Urinary bladder (tissue), 4 donors: ENCODE measurements at places on chromosomes 5 and 9. TPM values are rescaled to one million over a fixed set of nuclear protein-coding genes. Genes with fewer than 3 reads are reported as not detected.

DNA sequence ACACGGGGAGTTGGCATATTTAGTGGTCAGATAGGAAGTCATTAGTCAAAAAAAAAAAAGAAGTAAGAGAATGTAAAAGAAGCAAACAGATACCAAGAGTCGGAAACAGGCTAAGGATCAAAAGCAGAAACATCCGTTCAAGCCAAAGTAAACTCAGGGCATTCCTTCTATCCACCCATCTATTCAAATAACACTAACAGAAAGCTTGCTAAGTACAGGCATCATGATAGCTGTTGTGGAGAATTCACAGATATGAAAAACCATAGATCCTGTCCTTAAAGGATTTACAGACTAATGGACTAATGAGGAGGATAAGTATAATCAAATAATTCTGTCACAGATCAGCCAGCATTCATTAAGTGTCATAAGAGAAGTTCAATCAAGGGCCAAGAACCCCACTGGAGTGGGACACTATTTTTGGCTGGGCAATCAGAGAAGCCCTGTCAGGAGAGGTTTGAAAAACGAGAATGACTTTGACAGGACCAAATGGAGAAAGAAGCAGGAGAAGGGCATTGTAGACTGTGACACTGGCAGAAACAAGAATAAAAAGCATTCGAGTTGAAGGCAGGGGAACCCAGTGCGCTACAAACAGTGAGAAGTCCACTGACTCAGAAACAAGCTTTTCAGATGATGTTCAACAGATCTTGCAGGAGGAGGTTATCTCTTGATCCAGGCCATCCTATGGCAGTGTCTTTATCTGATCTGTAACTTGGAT, 154.2 kb upstream of the TSLP start:
- no peak for DNase-seq

Gene PCDHB13
- total RNA-seq: 5.9 TPM

- DNase-seq: no peak
Measured at GRCh38 chr5:157652377-157652692, at the start of gene SOX30. TSS of gene SOX30 (minus strand) at chr5:157652438. CDS start at chr5:157652078, 360 bp downstream.

Gene SEC61B
- total RNA-seq: 65.0 TPM

DNA sequence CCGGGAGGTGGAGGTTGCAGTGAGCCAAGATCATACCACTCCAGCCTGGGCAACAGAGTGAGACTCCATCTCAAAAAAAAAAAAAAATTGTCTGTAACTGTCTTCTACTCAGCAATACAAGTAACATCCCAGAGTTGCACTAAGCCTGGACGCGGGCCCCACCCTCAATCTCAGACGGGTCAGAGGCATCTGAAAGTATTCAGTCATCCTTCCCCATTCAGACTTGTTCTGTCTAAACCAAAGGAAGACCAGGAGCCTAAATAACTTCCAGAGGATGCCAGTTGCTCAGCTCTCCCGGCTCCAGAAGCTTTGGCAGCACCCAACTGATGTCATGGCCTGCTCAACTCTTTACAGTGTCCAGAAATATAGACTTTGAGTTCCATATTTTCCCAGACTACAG, 218.6 kb downstream of the AUH start:
- no peak for DNase-seq

Gene UGT3A2
- 0.58 TPM for total RNA-seq

Gene AKNA
- 21.2 TPM for total RNA-seq

DNA sequence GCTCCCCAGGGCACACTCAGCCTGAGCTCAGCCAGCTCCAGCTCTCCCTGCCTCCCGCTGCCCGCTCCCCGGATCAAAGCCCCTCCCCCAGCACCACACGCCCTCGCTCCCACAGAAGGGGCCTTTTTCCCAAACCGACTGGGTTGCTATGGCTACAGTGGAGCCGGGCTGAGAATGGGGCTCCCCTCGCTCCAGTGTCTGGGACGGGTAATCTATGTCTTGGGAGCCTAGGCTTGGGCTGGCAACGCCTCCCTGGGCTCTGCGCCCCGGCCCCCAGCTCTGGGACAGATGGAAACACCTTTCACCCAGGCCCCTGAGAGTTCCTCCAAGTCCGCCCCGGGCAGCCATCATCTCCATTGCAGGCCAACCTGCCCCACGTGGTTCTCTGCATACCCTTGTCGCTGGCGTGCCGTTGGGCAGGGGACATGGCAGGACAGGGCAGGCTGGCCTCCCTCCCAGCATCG, 29.6 kb downstream of the NOTCH1 start:
- DNase-seq: no peak

Gene PCDHGA10
- total RNA-seq: 12.3 TPM

Gene SLC6A3
- total RNA-seq: not detected

Gene BTNL8
- not detected for total RNA-seq

- DNase-seq: no peak
Measured at GRCh38 chr5:61052882-61053281, 107.9 kb downstream of the NDUFAF2 start.

GRCh38 chr5:86880344-86880743, 262.6 kb downstream of the COX7C start:
- DNase-seq: no peak

DNA sequence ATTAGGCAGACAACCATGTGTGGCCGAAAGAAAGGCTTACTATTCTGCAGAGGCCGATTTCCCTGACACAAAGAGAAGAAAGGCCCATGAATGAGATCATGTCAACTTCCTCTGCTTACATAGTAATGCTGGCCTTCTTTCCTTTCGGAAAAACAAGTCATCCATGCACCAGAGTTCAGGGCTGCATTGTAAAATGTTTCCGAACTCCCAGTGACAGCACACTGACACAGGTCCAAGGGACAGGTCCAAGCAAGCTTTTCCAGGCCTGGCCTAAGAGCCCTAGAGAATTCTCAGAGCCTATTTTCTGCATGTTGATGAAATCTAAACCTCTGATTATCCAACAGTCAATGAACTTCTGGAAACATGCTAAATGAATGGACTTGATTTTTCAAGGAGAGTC, 140.9 kb downstream of the ZNF608 start:
- no peak for DNase-seq

GRCh38 chr5:176863765-176864098, 35.4 kb downstream of the HK3 start:
- DNase-seq: no peak

DNA sequence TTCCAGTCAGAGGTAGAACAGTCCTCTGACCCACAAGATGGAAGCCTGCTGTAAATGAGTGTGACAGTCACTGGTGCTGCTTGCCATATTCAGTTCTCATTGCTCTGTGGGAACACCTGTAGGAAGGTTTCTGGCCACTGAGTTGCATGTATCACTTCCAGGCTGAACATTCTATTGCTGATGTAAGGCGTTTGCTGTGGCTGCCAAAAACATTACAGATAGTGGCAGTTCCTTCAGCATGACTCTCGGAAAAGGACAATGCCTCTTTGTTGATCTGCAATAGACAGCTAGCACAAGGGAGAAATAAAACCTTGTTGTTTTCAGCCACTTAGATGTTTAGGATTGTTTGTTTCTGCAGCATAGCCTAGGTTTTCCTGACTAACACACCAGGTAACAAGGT, 217.2 kb downstream of the AGTPBP1 start:
- DNase-seq: no peak

Gene DND1
- total RNA-seq: not detected

Gene DAB2
- total RNA-seq: 167 TPM

DNA sequence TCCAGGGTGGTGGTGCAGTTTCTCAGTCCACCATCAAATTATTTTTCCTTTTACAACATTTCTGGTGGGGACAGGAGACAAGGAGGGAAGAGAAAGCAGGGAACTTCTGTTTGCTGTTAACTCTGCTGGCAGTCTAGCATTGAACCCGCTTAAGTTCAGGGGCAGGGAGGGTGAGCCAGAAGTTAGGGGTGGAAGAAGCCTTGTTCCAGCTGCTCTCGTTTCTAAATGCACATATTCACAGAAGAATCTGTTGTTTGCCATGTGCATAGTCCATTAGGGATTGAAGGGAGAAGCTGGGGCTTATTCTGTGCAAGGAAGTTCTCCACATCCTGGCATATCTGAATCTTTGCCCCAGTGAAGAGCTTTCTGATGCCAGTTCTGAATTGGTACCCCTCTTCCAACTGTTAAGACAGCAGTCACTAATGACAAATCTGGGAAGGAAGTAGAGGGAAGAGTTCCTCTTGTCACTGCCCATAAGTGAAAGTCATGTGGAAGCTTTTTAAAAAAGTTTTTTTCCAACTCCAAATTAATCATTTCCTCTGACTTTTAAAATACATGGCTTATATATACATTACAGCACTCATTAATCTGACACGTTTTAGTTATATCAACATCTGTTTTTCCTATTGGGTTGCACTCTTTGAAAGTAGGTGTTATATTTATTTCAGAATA, 32.6 kb upstream of the ACOT12 start:
- no peak for DNase-seq

DNA sequence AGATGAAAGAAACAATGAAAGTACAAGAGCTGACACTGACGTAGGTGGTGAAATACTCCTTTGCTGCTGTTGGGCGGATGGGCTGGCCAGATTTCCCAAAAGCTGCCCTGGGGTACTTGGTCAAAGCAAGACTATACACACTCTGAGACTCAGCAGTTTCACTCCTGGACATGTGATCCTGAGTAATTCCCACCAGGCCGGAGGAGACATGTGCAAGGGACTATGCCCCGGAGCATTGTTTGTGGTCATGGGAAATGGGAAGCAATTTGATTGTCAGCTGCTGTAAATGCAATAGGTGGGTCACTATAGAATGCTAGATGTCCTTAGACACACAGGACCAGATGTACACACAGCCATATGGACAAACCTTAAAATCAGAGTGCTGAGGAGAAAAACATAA, 116.1 kb downstream of the DCP2 start:
- no peak for DNase-seq

DNA sequence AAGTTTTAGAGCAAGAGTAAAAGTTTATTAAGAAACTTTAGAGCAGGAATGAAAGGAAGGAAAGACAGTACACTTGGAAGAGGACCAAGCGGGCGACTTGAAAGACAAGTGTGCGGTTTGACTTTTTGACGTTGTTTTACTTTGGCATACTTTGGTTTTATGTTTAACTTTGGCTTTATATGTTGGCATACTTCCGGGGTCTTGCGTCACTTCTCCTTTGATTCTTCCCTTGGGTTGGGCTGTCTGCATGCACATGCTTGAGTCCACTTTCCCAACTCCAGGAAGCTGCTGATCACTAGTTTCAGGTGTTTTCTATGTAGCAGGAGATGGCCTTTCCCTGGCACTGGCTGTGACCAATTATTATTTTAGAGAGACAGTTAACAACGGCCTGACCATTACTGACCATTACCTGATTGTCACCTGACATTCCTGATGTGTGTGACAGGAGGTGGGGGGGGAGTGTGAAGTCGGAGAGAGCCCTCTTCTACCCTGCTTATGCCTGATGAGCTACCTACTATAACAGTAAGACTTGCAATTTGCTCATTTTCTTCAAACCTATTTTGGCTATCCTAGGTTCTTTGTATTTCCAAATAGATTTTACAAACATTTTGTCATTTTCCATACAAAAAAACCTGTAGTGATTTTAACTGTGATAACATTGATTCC, 45.5 kb downstream of the TNFSF8 start:
- no peak for DNase-seq

DNA sequence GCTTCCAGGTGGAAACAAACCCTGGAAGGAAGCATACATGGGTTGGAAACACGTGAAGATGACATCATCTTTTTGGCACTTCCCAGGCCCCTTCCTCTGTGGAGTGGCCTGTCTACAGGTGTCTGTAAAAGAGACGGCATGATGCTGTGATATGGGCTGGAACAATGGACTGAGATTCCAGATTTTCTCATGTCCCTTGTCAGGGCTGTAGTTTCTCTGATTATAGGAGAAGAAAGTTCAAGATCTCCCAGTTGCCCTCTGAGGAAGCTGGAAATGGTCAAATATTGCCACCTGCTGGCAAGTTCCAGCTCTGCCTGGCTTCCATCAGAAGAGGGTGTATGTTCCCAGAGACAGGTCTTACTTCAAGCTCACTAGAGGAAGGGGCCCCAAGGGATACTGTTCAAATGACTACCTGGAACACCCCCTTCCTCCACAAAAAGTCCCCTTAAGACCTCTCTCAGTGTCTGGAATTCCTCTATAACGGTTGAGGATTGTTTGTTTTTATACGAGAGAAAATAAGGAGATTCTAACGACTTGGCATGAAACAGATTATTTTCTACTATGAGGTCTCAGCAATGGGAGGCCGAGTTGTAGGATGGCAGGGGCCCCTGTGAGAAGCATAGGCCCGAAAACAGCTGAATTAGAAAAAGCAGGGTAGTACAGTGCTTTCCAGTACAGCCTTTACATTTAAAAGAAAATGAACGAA, 7.3 kb upstream of the ANXA6 start:
- peak; percentile 63 for DNase-seq

DNA sequence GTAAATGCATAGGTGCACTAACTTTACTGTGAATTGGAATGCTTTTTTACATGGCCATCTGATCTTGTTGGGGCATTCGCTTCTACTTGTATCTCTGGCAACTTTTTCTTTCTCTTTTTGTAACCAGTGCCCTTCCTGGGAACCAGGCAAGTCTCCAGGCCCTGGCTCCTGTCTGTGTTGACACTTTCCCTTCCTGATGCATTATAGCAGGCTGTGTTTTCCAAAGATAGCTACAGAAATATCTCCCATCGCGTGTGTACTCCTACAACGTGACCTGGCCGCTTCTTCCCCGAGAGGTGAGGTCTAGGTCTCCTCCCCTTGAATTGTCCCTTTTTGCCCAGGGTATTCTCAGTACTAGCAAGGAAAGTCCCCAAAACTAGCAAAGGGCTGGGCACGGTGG, 81.1 kb upstream of the SPIN1 start:
- no peak for DNase-seq

DNA sequence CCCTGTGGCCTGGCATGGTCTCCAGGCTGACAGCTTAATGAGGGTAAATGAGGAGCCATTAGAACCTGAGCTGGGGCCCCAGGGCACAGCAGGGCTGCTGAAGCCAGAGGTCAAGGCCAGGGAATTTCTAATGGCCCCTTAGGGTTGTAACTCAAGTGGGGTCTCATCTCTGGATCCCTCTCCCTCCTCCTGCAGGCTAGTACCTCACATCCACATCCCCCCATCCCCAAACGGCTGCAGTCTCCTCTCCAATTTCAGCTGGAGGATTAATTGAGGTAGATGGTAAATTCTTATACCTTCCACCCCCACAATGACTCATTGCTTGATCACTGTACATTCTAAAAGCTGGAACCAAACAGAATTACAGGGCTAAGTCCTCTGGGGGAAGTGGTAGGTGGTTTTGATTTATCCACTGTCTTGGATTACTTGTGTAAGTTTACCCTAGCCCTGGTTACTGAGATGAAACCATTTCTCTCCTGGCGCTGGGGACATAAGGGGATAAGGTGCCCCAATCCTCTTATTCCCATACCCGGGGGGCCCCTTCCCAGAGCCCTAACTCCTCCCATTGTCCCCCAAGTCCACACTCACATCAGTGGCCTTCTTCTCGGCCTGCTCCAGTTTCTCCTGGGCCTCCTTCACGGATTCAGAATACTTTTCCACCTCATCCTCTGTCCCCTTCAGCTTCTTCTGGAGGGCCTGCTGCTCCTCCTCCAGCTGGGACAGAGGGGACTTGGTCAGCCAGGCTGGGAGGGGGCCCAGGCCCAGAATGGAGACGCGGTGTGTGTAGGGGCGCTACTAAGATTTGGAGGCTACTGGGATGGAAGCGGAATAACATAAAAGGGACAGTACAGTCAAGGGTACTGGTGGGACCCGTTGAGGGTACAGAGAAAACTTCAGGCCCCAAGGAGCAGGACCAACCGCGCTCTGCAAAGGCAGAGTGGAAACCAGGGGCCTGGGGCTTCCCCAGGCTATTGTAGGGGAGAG, 875 bp downstream of the TPM2 start:
- no peak for DNase-seq
